ENCODE measurements at places on chromosomes 5 and 9.

DNA sequence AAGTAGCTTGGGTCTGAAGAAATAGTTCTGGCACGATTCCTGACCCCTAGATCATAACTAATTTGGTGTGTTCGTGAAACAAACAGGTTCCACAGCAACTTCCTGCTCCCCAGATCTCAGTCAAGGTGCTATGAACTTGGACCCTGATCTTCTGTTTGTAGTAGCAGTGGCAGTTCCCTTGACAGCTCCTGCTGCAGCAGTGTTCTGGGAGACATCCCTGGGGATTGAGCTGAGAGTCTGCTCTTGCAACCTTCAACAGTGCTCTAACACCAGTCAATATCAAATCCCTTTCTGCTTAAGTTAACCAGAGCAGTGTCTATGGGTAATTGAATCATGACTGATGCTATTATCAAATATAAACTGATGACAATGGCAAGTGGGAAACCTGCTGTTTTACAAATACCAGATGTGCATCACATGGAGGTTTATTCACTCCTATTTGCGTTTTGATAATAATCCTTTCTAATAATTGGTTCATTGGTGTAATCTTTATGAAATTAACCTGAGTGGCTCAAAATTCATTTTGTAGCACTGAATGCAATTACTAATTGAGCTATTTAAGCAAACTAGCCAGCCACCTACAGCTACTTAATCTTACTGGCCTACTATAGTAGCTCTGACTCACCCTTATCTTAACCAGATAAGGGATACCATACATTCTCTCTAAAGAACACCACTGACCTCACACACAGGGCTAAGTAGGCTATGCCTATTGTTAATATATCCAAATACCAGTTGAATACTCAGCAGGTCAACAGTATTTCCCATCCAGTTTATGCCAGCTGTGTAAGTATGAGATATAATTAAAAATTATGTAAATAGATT, 21.9 kb downstream of the KDM4C start:
- no peak for DNase-seq

GRCh38 chr9:110752766-110753165, 84.2 kb downstream of the MUSK start:
- no peak for DNase-seq

DNA sequence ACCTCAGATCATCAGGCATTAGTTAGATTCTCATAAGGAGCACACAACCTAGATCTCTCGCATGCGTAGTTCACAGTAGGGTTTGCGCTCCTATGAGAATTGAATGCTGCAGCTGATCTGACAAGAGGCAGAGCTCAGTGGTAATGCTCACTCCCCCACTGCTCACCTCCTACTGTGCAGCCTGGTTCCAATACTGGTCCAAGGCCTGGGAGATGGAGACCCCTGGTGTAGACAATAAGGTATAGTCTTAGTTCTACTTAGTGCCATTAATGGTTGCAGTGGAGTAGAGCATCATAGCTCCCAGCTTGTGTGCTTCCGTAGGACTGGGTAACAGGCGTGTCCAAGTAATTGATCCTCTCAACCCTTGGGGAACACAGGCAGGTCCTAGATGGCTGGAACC, 70.4 kb upstream of the ANKRD55 start:
- no peak for DNase-seq

GRCh38 chr9:90805006-90805996, 3.7 kb downstream of the SYK start:
- no peak for DNase-seq

GRCh38 chr9:109086221-109086620, 33.5 kb downstream of the TMEM245 start:
- no peak for DNase-seq
